ENCODE measurements at places on chromosomes 11 and 22.
A peak's percentile ranks its signal among the peaks of the same experiment; 100 is the strongest.

- no peak for DNase-seq
Measured at GRCh38 chr11:7892840-7893254, 38.2 kb downstream of the OR10A6 start.

DNA sequence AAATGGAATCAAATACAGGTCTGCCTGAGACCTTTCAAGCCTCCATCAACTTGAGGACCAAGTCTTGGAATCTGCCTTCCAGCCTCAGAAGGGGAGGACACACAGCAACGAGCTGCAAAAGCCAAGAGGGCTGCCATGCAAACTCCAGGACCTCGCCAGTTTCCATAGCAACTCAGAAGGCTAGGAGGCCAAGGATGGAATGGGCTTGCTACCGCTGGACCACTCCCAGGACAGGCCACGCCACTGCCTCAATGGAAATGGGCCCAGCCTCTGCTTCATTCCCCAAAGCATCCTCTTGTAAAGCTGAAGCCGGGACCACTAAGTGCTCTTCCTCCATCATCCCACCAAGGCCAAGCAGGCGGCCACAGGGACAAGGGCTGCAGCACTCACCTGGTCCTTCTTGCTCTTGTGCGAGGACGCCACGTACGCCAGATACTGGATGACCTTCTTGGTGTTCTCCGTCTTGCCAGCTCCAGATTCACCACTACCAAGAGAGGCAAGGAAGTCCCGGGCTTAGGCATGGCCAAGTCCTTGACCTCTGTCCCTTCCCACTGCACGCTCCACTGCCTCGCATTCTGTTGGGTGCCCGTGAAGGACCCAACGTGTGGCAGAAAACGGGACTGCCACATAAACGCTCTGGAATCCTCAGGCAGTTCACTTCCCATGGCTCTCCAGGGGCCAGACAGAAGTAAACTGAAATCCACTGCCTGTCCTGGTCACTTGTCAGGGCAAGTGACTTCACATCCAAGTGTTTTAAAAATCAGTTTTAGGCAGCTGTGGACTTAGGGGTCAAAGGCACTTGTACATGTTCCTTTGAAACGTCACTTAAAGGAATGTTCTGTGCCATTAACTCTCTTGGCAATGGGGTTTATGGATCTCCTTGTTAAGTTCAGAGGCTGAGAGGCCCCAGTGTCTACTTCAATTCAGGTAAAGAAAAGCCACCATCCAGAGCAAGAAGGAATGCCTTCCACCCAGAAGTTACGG, 61.3 kb downstream of the MYH9 start:
- no peak for DNase-seq

DNA sequence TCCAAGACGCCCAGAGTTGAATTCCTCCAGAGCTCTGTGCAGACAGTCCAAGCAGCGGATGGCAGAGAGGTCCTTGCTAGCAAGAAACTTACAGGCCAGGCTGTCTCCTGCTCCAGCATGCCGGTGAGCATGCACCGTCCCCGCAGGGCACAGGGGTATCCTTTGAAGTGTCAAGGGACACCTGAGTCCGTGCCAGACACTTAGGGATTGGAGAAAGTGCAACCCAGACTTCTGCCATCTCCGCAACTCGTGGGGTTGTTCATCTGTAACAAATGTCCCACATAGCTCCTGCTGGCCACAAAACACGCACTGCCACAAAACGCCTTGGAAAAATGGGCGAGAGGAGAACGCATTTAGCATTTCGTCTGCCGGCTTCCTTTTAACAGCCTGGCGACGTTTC, 13.3 kb downstream of the TSPO start:
- DNase-seq, result no peak

- no peak for DNase-seq
Measured at GRCh38 chr11:134976551-134976950, 564.5 kb upstream of the B3GAT1 start.

DNA sequence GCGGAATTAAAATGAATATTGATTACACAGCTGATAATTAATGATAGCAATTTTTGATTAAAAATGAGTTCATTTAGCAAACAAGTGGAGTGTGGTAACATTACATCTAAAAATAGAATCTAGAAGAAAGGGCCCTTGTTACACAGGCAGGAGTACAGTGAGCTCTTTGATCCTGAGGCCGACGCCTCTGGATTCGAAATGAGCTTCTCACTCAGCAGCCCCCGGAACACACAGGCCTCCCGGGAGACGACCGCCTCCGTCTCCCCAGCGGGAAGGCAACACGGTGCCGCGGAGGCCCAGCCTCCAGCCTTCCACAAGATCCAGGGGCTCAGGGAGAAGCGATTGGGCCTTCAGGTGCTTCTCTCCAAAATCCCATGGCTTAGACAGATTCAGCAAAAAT, 379.1 kb downstream of the BRD1 start:
- DNase-seq, result no peak

DNA sequence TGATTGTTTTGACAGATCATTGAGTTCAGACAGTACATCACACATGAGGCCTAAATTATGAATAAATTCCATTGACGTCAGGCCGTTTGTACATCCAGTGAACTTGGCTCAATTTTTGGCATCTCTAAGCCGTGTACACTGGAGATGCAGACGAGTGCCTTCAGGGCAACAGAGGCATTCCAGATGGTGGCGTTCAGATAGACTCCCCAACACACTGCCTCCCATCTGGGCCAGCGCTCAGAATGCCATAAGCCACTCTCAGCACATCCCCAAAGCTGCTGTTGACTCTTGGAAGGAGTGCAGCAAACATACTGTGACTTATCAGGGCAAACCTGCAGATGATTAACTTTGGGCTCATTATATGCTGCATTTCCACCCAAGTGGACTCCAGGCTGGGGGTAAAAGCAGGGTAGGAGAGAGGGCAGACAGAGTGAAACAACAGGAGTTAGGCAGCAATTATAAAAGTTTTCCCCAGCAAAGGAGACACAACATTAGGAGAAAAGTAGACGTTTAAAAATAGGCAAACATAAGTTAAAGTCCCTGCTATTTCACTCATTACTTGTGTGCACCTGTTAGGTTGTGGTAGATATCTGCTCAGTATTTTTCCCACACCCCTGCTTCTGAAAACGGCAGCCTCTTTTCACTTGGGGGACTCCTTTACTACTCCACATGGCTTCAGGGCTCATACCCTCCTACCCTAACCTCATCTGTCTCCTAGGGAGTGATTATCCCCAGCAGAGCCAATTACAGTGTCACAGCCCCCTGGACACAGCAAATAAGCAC, 60.2 kb upstream of the PDE3B start:
- DNase-seq, result no peak

DNA sequence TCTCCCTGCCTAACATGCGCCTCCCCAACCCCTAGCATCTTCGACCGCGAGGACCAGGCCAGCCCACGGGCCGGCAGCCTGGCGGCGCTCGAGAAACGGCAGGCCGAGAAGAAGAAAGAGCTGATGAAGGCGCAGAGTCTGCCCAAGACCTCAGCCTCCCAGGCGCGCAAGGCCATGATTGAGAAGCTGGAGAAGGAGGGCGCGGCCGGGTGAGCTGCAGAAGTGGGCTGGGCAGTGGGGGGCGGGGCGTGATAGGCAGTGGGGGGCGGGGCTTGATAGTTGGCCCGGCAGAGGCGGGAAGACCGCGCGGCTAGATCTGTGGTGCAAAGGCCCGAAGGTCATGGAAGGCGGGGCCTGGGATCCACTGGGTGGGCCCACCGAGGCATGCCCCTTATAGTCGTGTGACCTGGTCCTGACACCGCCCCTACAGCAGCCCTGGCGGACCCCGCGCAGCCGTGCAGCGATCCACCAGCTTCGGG, 8.7 kb downstream of the SELENOM start:
- DNase-seq, result no peak

GRCh38 chr22:37045958-37046357, 5.6 kb upstream of the KCTD17 start:
- DNase-seq, result no peak

GRCh38 chr11:111405551-111405950, 26.5 kb upstream of the POU2AF1 start:
- no peak for DNase-seq

GRCh38 chr11:73350908-73351636, 25.1 kb upstream of the RELT start:
- peak; percentile 57 for DNase-seq

DNA sequence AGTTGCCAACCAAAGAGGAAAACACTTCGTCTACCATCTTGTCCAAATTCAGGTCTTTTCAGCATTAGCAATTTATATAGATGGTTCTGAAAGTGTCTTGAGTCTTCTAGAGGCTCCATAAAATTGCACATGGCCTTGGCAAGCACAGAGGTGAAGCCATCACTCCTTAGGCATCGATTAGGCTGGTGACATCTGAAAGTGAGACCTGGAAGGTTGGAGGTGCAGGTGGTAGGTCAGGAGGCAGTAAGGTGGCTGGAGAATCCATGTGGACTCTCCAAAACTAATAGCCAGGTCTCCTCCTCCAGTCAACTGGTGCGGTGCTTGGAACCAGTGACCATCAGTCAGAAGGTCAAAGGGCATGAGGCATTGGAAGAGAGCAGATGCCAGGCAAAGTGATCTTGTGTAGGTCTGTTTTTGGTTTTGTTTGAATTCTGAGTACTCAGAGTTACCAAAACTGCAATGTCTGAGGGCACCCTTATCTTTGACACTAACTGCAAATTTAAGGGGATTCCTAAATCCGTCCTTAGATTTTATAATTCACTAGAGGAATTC, 6.6 kb upstream of the APOL2 start:
- DNase-seq, result no peak

DNA sequence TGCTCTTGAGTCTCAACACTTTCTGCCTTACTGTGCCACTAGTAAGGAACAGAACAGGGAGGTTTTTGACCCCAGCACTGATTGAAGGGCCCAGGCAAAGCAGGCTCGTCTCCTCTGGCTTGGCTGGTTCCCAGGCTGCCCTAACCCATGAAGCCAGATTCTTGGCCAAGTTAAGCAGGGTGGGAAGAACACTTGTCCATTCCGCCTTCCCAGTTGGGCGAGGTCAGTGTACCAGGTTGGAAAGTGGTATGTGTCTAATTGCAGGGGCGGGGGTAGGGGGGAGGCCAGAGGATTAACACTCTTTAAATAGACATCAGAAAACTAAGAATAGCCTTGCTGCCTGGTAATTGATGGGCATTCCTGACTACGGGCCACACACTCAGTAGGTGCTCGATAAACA, 14.4 kb downstream of the TIMP3 start:
- no peak for DNase-seq

GRCh38 chr11:79470161-79470560, 29.3 kb upstream of the TENM4 start:
- DNase-seq, result no peak

DNA sequence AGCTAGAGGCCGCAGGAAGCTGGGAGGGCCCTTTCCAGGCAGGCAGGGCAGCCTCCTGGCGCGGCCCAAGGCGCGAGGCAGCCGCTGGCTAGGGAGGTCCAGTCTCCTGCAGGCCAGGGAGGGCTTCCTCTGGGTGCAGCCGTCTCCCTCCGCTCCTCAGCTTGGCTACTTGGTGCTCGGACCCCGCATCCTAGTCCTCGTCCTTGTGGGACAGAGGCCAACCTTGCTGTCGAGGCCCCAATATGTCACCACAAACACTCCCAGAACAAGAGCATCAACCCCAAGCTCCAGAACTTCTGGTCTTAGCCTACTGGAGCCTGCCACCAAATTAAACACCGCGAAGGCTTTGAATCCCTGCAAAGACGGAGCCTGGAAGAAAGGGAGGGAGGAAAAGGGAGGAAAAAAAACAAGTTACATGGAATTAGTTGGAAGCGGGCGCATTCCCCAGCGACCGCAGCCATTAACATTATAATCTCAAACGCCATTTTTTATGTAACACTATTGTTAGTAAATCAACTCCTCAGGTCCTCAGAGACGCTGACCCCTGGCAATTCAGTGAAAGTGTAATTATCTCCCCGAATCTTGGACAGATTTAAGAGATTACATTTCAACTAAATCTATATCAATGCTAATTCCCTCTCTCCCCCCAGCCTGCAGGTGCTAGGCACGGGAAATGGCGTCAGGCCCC, 12.7 kb upstream of the PAX6 start:
- DNase-seq, result no peak

GRCh38 chr11:4697585-4697984, at the start of gene OR51E2:
Gene OR51E2 (minus strand): TSS chr11:4697853. CDS start chr11:4682711, 15,142 bp downstream.
- no peak for DNase-seq

DNA sequence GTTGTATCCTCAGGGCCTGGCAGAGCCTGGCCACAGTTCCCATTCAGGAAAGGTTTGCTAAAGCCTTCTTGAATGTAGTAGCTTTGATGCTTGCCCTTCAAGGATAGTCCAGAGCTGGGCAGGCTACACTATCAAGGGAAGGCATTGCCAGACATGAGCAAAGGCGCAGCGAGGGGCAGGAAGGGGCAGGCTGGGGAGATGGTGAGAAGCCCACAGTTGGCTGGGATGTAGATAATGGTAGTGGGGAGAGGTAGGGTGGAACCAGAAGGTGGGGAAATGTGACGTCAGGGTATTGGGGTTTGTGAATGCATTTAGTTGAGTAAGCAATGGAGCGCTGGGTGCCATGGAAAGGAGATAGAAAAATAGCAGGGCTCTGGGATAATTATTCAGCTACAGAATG, 28.6 kb downstream of the LRRC32 start:
- no peak for DNase-seq

GRCh38 chr22:30260276-30260675, 6.4 kb downstream of the OSM start:
- no peak for DNase-seq

DNA sequence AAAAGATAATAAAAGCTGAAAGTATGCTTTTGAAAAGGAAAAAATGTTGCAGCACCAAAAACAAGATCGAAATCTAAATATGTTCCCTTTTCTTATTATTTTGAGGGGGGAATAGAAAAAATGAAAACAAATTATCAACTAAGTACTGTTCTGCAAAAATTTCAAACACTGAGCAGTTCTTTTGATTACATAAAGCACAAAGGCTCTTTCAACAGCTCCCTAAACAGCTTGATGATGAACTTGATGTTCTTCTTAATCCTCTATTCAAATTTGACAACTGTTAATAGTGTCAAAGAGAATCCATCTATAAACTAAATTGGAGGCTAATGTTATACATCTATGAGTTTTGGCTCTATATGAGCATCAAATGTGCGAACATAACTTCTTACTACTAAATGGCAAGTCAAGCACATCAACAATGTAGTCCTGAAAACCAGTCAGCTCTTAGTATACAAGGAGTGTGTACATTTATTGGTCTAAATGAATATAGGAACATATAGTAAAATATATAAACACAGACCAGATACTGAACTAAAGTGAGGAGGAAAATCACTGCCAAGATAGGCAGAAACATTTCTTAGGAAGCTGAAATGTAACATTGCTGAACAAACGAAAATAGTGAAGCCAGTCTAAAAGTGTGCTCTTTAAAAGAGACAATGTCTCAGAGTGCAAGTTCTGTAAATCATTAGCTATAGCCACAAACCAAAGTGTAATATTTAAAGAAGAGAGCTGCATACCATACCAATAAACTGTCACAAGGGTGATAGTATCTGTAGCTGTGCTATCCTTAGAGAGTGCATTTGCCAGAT, 94.3 kb downstream of the SOX6 start:
- no peak for DNase-seq

- DNase-seq, result no peak
Measured at GRCh38 chr22:36839356-36840073, 21.3 kb upstream of the NCF4 start.

- no peak for DNase-seq
Measured at GRCh38 chr11:121936370-121936769, 179.6 kb downstream of the BLID start.
